ENCODE measurements at places on chromosomes 5 and 9.
A peak's percentile ranks its signal among the peaks of the same experiment; 100 is the strongest.

DNA sequence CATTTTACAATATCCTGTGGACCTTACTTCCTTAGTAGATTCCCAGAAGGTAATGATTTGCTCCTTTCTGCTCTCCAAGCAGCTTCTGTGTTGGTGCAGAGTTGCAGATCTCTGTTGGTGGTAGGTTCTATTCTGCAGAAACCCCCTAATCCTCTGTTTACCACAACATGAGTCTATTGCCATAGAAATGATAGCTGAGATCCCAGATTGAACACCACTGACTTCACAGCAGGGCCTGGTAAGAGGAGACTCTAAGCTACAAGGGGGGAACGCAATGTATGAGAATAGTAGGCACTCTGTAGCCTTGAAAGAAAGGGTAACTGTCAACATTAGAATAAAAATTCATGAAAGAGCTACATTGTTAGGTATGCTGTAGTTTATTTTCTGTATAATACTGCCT lies 59.5 kb downstream of the MUSK start:
- DNase-seq: no peak

DNA sequence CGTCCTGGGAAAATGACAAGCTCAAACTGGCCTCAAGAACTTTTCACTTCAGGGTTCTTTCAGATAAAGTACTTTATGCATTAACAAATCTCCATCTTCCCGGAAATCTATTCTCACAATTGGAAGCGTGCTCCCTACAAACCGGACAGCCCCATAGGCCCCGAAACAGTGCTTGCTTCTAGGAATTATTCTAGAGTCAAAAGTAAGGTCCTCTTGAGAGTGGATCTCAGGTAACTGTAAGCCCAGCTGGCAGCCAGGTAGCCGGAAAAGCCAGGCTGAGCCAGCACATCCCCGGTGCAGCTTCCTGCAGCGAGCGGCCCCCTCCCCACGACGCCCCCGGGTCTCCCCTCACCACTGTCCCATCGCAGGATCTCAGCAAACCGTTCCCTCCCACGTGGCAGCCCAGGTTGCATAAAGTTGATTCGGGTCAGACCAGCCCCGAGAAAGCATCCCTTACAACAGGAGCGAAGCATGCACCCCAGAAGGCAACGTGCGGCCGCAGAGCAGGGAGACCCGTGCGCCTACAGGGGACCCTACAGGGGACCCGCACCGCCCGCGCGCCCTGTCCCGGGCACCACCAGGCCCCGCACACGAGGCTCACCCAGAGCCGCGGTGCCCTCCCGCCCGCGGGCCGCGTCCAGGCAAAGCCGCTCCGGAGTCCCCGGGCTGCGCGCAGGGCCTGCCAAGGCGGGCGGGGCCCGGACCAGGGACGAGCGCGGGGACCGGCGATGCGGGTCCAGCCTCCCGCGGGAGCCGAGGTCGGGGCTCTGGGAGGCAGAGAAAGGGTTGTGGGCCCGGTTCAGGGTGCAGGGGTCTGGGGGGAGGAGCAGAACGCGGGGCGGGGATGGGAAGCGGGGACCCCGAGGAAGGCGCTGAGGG lies 920 bp downstream of the LPCAT1 start:
- no peak for DNase-seq

DNA sequence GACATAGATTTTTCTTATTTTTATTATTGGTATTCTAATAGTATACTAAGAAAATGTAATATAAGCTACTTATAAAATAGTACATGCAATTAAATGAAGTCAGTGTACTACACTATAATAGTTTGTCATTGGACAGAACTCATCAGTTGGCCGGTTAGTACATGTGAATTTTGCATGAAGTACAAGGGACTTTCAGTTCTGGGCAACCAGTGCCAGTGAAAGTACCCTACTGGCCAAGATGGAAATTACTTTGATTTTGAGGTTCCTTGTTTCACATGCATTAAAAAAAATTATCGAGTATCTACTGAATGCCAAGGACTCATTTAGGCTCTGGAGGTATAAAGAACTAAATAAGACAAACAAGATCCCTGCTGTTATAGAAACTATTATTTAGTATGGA lies 213.4 kb upstream of the ELL2 start:
- peak; percentile 1 for DNase-seq

GRCh38 chr5:123610209-123610608 lies 98.2 kb downstream of the CSNK1G3 start:
- DNase-seq: no peak

DNA sequence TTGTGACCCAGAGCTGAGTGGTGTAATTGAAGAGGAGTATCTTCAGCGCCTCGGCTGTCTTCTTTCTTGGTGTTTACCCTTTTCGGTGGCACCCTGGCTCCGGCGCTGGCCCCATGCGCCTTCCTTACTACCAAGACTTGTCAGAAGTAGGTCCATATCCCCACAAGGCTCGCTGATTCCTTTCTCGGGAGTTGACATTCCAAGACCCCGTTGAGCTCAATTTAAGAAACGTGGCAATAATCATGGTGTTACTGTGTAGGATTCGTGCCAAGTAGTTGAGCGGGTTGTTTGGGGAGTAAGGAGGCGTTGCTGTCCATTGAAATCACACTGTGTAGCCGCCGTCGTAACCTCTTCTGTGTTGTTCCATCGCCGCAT lies 795 bp downstream of the NDUFAF2 start:
- no peak for DNase-seq

GRCh38 chr9:16386827-16387077 lies 483.7 kb downstream of the BNC2 start:
- DNase-seq: no peak

- DNase-seq: peak; percentile 8
Measured at GRCh38 chr9:20683351-20684034, 566 bp upstream of the FOCAD start.

- no peak for DNase-seq
Measured at GRCh38 chr5:10339058-10339811, 14.3 kb upstream of the MARCHF6 start.

GRCh38 chr9:109751253-109751652 lies 28.7 kb upstream of the PALM2AKAP2 start:
- no peak for DNase-seq

DNA sequence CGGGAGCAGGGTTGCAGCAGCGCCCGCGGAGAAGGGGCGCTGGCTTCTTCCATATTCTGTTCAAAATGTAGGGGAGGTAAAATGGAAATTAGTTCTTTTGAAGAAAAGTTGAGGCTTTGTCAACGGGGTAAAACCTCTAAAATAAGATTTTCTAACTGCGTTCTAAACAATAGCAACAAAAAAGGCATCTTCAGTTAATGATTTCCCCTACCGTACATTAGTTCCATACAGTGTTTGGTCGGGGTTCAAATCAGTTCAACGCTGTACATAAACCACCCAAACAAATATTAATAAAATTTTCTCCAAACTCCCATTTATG lies 343 bp upstream of the FANCC start:
- DNase-seq: no peak

DNA sequence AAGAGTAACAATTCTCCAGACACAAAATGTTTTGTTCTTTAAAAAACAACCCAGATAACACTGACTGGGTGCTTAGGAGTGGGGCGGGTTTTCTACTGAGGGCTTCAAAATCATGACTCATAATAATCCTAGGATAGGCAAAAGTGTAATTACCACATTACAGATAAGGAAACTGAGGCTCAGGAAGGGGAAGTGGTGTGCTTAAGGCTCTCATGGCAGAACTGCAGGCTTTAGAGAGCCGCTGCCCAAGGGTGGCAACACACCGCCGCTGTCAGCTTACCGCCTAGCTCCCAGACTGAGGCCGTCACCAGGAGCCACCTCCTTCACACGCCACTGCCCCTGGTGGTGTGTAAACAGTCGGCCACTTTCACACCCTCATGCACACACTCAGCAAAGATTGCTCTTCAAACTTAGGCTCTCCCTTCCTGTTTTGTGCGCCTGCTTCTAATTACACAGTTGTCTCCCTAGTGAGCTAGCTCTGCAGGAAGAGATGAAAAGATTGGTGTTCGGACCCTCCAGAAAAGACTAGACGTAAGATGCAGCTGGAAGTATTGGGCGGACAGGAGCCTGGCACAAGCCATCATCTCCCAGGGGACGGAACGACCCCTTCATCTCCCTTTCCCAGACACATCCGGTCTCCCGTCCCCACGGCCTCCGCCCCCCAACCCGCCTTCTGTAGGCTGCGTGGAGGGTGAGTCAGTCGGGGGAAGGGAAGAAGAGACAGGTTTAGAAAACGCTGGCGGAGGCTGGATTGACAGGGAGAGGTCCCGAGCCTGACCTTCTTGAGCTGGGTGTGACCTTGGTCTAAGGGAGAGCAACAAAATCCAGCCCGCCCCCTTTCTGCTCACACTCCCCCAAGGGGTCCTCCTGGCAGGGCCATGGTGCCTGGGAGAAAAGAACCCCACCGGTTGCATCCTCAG lies 162.7 kb downstream of the SYK start:
- no peak for DNase-seq

DNA sequence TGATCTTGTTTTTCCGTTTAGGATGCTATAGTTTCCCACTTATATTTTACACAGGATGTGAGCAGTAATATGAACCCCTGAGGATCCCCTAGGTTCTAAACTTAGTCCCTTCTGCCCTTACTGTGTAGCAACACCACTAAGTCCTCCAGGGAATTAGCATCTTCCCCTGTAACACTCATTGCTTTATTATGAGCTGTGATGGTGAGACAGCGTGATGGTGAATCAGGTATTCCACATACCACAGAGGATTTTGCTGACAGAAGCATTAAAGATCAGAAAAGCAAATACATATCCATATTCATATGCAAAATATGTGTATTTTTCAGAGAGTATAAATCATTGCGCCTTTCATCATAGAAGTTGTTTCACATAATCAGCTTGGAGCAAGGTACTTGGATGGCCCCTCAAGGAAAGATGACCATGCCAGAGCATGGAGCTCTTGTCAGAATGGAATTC lies 317.0 kb downstream of the ICE1 start:
- DNase-seq: no peak

DNA sequence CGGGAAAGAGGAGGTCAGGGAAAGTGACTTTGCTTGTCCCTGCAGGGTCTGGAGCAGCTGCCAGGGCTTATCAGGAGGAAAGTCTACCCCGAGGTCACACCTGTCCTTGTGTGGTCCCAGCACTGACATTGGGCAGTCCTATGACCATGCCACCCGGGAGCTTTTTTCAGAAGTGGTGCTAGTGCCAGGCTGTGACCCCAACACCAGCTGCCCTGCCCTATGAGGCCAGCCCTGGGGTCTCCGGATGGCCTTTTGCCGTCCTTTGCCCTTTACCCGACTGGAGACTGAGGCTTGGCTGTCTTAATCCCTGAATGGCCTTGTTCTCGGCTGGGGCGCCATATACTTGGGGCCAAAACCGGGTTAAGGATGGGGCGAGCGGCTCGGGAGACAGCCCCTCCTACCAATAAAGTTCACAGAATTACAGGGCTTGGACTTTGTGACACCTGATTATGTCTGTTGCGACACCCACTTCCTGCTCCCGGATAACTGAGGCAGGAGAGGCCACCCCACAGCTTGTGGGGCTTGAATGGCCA lies 22.2 kb upstream of the SLC9A3 start:
- no peak for DNase-seq

- DNase-seq: no peak
Measured at GRCh38 chr5:32504329-32504988, 59.9 kb upstream of the ZFR start.

DNA sequence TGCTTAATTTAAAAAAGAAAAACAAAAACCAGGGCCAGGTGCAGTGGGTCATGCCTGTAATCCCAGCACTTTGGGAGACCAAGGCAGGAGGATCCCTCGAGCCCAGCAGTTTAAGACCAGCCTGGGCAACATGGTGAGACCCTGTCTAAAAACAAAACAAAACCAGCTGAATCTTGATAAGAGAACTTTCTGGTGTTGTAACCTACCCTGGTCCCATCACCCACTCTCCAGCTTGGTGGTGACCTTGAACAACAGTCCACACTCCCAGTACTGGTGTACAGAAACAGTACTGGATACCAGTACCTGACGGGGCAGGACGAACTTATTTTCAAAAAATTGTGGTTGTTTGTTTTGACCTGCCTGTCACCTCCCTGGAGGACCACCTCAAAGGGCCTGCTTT lies 30.9 kb downstream of the CLTA start:
- no peak for DNase-seq

DNA sequence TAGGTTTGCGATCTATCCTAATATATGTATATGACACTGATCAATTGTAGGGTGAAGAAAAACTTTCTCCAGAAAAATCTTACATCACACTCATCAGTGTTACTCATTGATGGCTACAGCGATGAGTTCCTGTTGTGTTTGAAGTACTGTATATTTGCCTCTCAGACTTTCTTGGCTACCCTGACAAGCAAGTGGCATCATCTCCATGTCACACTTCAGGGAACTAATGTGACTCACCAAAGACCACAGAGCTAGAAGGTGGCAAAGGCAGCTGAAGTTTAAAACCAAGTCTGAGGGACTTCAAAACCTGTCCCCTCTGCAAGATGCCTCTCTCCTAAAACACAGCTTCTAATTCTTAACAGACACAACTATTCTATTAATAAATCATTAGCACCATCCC lies 451.4 kb downstream of the CTNND2 start:
- DNase-seq: no peak

DNA sequence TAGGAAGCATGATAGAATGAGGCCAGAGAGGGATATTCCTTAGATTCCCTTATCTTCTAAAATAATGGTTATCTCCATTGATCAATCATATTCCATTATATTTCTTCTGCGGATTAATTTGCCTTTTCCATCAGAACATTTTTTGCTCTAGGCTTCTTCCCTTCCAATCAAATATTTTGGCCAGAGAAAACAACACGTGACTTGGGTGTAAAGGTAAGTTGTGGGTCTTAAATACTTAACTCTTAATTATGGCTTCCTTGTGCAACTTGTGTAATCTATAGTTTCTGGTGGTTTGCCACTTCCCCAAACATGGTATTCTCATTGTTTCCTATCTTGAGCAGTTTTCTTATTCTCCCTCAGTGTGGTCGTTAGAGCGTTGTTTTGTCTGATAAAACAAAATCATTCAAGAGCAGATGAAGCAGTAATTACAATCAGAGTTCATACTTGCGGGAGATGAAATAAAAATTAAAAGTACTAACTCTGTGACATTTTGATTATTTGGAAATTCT lies 889.3 kb downstream of the MAT2B start:
- DNase-seq: no peak

GRCh38 chr9:5004481-5004880 lies 19.4 kb downstream of the JAK2 start:
- DNase-seq: no peak

- no peak for DNase-seq
Measured at GRCh38 chr9:36609306-36609705, 36.6 kb downstream of the MELK start.

DNA sequence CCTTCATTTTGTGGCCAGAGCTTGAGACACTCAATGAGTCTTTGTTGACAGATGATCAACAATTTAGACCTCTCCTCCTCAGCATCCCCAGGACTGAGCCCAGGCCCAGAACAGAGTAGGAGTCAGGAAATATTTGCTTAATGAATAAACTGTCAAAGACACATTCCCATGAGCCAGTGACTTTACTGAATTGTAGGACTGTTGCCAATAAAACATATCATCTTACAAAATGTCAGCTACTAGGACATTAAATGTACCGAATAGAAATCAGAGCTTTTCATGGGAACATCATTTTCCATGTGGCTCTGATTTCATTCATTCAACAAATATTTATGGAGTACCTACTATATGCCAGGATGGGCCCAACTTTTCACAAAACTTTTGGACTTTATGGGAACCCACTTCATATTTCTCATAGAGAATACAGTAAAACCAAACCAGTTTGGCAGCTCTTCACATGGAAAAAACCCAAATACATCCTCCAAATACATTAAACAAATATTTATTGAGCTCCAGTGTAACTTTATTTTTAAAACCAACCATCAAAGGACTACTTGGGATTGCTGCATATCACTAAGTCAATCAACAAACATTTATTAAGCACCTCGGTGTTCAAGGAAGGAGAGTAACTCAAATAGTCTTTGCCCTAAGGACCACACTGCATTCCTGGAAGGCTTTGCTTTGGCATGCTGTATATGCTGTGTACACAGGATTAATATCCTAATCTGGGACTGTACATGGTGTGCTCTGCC lies 11.4 kb downstream of the VDAC1 start:
- DNase-seq: no peak

Data from Jurkat, Clone E6-1 (cell line).